ENCODE measurements at places on chromosomes 5 and 9.

GRCh38 chr5:54329731-54330709 is 19.6 kb upstream of the ARL15 start:
- DNase-seq = no peak

GRCh38 chr5:97167435-97167834 is 15.6 kb downstream of the RIOK2 start:
- no peak for DNase-seq

DNA sequence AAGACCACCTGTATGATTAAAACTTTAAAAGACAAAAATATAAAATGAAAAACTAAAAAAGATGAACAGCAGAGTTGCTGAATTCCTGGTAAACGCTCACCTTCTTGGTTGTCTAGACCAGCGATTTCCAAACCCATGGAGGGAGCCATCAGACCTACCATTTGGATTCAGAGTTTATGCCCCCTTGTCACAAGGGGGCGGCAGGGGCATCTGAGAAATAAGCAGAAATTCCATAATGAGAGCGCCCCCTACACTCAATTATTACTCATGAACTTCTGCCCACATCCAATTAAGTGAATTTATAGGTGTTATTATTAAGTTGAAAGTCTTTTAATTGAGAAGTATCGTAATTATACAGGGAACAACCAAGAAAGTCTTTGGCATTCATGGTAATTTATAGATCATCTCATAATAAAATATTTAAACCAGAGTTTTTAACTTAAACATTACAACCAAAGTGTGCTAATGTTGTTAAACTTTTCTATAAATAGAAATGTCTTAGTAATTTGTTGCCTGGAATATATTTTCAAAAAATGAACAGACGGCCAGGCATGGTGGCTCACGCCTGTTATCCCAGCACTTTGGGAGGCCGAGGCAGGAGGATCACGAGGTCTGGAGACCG is 35.2 kb upstream of the SPATA31C2 start:
- DNase-seq = peak; percentile 61

DNA sequence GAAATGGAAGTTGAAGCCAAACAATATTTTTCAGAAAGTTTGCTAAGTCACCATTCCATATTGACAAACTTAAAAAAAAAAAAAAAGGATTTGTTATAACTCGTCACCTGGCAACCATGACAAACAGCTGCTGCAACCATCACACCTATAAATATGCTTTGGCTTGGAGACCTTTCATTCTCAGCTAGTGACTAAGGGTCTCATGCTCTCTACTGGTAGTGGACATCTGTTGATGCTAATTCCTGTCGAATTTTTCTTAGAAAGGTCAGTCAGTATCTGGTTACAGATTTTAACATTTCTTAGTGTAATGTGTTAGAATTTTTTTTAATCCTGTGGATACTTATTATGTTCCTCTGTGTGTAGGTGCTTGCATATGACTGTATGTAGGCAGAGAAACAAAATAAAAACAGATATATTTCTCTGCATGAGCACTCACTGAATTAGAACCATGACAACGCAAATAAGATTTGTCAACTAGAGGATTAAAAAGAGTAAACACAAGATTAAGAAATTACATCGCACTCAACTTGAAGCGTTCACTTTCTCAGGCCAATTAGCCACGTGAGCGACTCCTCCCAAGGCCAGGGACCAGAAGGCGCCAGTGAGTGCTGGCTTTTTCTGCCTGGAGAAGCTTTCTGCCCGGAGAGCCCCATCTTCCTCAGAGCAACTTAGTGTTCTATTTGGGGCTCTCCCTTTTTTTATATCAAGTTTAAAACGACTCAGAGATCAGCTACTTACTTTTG is 27.0 kb upstream of the ZNF622 start:
- DNase-seq = no peak

- no peak for DNase-seq
These were observed 601 bp upstream of the FAF2 start for GRCh38 chr5:176447591-176447977.

DNA sequence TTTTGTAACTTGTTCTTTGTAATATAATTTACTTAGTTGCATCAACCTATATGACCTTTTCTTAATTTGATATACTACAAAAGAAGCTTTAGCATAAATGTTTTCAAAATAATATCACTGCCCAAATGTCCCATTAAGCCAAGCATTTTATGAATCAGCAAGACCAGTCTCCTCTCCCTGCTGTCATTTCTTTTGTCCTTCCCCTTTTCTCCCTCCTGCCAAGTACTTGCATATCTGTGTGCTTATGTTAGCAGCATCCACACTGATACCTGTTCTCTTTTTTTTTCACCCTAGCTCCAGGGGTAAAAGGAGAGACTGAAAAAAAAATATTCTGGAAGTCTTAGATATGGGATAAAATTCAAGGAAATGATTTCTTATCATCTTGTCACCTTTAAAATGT is 69.7 kb downstream of the ZSWIM6 start:
- DNase-seq = no peak

GRCh38 chr5:178675922-178676321 is 49.1 kb upstream of the CLK4 start:
- no peak for DNase-seq

DNA sequence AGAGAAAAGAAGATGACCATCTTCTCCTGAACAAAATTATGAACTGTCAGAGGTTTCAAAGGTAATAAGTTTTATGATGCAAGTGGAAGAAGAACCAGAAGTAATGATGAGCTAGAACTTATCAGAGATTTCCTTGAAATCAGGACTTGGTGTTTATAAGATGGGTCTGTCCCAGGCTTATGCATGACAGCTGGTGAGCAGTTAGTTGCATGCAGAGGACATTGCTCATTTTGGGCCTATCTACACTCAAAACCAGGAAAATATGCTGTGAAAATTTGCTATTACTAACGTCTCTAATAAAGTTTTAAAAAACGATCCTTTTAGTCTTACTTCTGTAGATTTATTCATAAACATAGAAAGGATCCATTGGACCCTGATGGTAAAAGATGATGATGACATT is 6.6 kb upstream of the STC2 start:
- DNase-seq = peak; percentile 36

GRCh38 chr5:169728-170094 is 21.6 kb upstream of the LRRC14B start:
- DNase-seq = no peak

DNA sequence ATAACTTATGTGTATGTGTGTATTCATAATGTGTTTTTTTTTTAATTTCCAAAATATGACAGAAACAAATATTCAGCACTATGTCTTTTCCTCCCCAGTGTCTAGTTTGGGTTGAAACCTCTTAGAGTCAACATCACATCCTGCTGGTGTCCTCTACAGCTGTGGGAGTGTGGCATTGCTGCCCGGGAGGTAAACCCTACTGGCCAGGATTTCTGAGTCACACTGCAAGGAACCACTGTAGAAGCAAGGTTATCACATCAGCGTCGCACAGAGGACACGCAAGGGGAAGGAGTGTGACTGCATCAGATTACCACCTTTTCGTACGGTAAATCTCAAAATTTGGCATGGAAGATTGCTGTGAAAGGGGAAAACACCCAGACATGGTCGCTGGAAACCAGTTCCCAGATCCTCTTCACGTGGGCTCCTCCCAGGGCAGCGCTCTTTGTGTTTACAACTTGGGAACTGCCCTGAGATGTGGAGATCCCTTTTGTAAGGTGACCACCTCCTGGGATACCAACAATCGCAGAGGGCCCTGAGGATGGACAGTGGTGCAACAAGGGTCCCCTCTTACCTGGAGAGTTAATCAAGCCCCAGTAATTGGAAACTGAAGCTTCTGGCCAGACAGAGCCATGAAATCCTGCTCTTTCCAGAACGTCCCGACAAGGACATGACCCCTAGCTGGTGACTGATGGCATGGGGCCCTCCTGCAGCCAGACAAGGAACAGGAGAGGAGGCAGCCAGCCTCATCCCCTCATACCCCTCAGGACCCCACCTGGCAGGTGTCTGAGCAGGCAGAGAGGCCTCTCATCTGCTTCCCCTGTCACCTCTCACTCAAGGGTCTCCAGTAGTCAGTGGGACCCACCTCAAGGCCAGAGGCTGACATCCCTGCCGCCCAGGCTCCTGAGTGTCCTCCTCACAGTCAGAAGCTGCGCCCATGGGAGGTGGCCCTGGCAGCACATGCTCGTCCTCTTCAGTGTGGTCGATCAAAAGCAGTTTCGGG is 194.7 kb downstream of the MED10 start:
- no peak for DNase-seq

DNA sequence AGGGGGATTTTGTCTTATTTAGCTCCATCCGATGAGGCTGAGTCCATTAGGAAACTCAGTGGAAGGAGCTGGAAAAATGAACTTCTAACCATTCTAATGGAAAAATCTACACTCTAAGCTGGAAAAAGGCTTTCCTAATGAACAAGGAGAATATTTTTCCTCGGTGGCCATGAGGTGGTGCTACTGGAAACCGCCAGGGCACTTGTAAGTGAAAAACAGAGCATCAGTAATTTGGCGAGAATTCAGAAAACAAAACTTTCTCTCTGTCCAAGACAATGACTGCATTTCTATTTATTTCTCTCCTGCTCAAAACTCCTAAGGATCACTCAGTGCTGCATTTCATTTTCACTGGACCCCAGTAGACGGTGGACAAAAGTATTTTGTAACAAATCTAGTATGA is 237.6 kb downstream of the TENT4A start:
- no peak for DNase-seq

DNA sequence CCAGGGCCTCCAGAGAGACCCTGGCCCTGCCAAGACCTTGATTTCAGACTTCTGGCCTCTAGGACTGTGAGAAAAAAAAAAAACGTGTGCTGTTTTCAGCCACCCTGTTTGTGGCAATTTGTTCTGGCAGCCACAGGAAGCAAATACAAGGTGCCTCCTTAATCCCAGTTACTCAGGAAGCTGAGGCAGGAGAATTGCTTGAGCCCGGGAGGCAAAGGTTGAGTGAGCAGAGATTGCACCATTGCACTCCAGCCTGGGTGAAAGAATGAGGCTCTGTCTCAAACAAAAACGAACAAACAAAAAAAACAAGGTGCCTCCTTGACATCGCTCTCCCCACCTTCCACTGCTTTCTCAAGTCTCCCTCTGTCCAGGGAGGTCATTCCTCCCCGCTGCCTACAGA is 98.0 kb downstream of the GABBR2 start:
- peak; percentile 4 for DNase-seq

DNA sequence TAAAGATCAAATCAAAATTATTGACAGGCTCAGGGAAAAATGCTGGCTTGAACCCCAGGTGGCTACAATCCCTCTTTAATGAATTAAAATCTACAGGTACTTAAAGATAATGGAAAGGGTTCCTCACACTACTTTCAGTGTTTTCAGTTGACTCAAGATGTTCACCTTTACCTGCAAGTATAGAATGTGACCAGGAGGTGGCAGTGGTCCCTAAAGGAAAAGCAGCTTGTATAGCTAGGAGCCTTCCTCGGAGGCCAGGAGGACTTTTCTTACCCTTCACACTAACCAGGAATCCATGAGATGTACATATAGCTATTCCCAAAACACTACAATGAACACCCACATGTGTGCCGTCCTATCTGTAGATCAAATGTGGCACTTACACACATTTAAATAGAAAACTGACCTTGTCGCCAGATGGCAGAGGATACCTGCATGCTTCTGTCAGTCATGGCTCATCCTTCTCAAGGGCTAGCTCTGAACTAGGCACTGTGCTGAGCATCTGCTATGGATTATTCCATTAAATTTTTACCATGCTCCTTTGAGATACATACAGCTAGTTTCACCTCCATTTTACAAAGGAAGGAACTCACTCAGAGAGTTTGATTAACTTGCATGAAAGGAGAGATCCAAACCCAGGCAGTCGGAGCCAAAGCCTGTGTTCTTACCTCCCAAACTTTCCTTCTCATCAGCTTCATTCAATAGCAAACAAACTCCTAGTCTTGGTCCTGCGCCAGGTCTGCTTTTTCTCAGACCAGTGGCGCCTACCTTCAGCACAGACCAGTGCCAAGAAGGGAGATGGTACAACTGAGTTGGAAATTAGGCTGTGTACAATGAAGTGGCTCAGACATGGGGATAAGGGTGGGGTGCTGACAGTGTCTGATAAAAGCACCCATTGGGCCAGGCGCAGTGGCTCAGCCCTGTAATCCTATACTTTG is 24.5 kb downstream of the C9orf152 start:
- DNase-seq = peak; percentile 51

DNA sequence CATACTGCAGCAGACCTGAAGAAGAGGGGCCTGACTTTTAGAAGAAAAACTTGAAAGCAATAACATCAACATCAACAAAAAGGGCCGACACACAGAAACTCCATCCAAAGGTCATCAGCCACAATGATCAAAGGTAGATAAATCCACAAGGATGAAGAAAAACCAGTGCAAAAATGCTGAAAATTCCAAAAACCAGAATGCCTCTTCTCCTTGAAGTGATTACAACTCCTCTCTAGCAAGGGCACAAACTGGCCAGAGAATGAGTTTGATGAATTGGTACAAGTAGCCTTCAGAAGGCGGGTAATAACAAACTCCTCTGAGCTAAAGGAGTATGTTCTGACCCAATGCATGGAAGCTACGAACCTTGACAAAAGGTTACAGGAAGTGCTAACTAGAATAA is 186.2 kb upstream of the RAI14 start:
- DNase-seq = no peak

- no peak for DNase-seq
These were observed 147.0 kb upstream of the ZNF366 start for GRCh38 chr5:72654231-72654630.

DNA sequence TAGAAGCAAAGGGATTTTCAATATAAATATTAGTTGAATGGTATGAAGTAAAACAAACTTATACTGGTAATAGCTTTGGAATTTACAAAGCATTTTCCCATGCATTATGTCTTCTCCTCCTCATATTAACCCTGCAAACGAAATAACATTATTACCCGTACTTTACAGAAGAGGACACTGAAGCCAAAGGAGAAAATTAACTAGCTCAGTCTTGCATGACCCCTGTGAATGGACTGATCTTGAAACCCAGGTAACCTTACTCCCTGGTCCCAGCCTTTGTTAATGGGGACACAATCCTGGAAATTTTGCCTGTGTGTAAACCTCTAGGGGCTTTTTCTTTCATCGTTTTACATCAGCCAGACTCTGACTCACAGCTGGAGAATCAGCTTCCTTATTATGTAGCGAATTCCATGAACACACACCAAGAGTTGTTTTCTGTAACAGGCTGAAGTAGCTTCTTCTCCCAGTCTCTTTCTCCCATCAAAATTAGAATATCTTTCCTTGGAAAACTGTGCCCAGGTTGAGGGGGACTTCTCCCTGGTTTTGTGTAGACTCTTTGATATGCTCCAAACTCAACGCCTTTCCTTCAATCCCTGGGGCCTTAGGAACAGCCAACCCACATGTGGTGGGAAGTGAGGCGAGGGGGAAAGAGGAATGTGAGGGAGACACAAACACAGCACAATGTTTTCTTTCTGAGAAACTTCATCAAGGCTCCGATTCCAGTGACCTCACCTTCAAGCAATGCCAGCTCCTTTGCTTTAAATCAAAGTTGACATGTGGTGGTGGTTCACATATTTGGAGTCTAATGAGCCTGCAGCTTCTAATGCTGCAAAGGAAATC is 480.9 kb upstream of the PAPPA start:
- DNase-seq = peak; percentile 16

Data from kidney capillary endothelial cell (primary cell).